ENCODE measurements at places on chromosomes 11 and 22.
A peak's percentile ranks its signal among the peaks of the same experiment; 100 is the strongest.

GRCh38 chr11:74948546-74948897 lies 369 bp downstream of the XRRA1 start:
- no peak for DNase-seq

GRCh38 chr22:45229181-45229580 lies 11.5 kb downstream of the KIAA0930 start:
- no peak for DNase-seq

- DNase-seq, result no peak
Measured at GRCh38 chr22:44271732-44272400, 40.9 kb downstream of the SHISAL1 start.

GRCh38 chr11:304915-305843 lies 2.4 kb upstream of the IFITM2 start:
- no peak for DNase-seq

GRCh38 chr11:778976-779954 lies 2.0 kb upstream of the GATD1 start:
- no peak for DNase-seq

DNA sequence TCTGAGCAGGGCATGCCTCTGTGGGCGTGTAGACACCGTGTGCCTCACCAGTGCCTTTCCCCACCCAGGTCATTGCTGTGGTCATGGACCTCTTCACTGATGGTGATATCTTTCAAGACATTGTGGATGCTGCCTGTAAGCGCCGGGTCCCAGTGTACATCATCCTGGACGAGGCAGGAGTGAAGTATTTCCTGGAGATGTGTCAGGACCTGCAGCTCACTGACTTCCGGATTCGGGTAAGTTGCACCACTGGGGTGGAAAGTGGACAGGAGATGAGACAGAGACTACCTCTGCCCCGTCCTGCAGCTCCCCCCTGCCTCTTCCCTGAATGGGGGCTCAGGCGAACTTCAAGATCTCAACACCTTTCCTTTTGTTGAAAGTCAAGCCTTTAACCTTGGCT lies 24.3 kb downstream of the FAM83F start:
- no peak for DNase-seq

GRCh38 chr22:32448980-32449379 lies 15.3 kb downstream of the BPIFC start:
- DNase-seq, result no peak

DNA sequence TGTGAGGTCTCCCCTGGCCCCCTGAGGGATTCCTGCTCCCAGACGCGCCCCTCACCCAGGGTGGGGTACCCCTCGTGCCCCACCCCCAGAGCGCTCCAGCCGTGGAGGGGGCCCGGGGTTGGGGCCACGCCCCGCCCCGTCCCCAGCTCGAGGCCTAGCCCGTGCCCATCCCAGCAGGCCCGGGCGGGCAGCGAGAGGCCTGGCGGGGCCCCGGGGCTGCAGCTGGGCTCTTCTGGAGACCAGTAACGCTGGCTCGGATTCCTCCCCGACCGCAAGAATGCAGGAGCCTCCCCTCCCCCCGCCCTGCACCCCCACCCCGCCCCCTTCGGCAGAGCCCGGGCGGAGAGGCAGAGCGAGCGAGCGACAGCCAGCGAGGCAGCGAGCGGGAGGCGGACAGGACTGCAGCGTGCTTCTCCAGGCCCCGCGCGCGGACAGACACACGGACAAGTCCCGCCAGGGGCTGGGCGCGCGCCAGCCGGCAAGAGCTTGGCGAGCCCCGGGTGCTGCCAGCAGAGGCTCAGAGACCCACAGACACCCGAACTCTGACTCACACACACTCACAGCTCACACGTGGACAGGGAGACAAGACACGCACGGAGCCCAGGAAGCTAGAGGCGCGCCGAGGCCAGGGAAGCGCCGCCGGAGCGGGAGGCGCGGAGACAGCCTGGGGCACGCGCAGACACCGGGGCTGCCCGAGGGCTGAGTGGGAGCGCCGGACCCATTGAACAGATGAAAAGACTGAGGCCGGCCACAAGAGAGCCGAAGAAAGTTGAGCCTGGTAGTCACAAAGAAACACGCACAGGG lies 15.2 kb downstream of the BCL9L start:
- DNase-seq, result no peak

DNA sequence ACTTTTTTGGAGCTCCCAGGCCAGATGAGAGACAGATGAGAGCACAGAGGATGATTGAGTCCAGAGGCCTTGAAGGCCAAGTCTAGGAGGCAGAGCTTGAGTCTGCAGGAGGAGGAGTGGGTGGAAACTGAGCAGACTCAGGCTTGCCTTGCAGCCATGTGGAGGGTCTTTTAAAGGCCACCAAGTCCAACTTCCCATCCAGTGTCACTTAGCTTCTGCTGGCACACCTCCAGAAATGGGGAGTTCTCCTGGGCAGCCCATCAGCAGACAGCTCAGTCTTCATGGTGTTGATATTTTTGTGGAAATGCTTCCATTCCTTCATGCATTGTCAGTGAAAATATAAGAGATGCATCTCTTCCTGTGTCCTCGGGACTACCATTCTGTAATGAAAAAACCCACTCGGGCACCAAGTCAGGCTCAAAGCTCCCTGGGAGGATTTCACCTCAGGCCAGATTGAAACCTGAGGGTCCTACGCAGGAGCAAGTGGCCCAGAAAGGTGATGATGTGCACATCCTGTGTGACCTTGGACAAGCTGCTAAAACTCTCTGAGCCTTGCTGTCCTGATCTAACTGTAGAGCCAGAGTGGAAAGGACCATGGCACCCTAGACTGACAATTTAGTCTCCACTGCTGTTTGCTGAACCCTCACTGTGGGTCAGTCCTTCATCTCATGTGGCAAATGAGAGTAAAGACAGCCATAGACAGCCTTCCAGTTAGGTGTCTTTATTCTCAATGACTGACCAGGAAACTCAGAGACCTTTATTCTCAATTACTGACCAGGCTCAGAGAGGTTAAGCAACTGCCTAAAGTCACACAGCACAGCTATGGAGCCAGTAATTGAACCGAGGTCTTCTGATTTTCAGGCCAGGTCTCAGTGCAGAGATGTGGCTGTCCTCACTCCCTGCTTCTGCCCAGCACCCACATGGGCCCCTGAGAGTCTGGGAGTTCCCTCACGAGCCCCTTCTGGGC lies 2.9 kb upstream of the LRRC32 start:
- no peak for DNase-seq

- no peak for DNase-seq
Measured at GRCh38 chr11:90176069-90176468, 41.6 kb downstream of the NAALAD2 start.

- DNase-seq, result no peak
Measured at GRCh38 chr11:112902361-112903011, 58.7 kb upstream of the NCAM1 start.

DNA sequence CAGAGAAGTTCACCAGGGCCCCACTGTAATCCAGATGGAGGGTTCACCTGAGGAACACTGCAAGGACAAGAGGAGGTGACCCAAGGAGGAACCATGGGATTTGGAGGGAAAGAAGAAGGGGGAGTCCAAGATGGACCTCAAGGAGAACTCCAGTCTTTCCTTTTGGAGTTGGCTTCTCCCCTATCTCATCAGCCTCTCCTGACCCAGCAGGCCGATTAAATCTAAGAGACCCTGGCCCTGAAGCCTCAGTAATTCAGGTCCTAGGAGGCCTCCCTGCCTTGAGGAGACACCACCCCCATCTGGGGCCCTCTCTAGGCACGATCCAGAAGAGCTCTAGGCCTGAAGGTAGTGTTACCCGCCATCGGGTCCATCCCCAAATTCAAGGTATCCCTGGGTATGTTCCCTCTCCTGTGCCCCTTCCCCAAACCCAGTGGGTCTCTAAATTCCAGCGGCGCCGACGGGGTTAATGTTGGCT lies 15.1 kb upstream of the DGKZ start:
- no peak for DNase-seq

- DNase-seq, result no peak
Measured at GRCh38 chr22:18067548-18068341, 10.0 kb upstream of the PEX26 start.

DNA sequence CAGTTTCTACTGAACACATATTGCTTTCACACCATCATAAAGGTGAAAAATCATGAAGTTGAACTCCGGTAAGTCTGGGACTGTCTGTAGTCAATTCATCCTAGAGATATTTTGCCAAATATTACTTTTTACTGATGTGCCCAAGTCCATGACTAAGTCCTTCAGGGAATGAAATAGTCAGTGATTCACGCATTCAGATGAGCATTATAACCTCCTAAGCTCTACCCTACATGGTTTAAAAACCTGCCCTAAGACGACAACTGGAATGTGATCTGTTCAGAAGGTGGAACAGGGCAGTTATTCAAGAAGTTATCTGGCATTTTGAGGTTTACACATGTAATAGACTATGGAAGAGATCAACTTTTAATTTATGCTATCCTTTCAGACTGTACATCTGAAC lies 125.6 kb downstream of the TRPC6 start:
- DNase-seq, result no peak

DNA sequence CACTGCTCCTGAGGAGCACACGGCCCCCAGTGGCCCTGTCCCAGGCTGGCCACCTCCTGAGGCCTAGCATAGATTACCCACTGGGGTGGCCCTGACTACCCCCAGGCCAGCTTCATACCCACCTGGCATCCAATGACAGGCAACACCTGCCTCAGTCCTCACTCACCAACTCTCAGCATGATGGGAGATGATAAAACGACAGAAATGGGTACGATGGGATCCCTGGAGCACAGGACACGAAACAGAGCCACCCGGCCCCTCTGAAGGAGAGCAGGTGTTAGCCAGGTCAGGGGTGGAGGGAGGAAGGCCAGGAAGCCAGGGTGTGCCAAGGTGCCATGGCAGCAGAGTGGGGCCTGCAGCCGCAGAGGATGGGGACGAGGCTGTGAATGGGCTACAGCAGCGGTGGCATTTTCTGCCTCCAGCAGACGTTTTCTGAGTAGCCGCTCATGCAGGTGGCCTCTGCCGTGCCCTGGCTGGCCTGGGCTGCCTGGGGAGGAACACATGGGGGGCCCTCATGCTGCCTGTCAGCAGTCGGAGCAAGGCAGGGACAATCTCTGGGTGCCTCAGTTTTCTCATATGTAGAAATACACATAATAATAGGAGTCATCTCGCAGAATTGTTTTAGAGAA lies 50.2 kb upstream of the FGF3 start:
- no peak for DNase-seq

DNA sequence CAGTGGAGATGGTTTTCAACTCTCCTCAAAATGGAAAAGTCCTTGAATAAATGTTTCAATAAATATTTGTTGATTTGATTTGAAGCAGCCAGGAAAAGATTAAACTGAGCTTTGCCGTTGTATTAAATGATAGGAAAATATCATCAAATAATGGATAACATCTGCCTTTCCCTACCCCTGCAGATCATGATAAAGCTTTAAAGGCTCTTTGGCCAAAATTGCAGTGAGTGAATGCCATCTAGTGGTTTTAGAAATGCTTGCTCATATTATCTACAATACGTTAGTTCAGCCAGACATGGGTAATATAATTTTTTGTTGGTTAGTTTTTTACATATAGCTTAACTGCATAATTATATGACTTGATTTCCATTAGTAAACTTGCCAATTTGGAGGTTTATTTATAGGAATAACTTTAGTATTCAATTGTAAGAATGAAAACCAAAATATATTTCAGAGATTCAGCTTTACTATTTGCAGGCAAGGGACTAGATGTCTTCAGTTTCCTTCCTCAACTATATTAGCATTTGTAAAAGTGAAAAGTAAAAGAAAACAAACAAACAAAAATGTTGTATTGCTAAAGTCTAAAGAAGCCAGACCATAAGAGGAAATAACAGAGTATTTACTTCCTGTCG lies 159.2 kb downstream of the MSANTD4 start:
- peak; percentile 4 for DNase-seq

DNA sequence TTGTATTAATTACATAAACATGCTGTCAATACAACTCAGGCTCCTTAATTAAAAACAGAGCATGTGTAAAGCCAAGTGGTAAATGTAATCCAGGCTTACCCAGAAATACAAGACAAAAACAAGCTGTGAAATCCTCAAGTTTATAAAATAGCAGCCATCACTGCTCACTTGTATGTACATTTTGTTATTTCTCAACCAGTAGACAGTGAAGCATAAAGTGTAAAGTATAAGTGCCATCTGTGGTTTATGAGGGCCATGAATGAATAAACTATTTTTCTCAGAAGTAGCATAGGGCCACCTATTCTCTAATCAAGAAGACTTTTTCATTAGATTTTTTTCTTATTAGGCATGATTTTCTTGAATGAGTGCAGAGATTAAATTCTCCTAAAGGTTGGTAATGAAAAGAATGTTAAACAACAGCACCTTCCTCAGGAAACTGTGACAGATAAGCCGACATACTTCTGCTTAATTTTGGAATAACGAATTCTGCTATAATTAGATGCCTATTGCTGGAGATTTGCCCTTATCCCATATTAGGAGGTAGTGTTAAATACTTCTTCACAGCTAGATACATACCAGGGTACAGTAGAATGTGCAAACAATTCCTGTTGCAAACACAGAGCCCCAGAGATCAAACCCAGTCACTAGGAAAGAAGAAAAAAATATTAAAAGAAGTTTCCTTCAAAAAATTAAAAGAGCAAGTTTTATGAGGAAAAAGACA lies 13.0 kb downstream of the SLC5A12 start:
- DNase-seq, result no peak

GRCh38 chr11:103536335-103536722 lies 427.1 kb downstream of the DYNC2H1 start:
- DNase-seq, result no peak

GRCh38 chr11:61747192-61747966 lies 5.1 kb upstream of the MYRF start:
- peak; percentile 31 for DNase-seq

Measured in stimulated activated CD4-positive, alpha-beta T cell treated with anti-CD3 and anti-CD28 coated beads, Interleukin-12 subunit alpha, Interleukin-12 subunit beta, amount 100 ng/mL, for 48 hours (primary cell).